AG20443 (cell line): ENCODE measurements at places on chromosomes 5 and 9.

DNA sequence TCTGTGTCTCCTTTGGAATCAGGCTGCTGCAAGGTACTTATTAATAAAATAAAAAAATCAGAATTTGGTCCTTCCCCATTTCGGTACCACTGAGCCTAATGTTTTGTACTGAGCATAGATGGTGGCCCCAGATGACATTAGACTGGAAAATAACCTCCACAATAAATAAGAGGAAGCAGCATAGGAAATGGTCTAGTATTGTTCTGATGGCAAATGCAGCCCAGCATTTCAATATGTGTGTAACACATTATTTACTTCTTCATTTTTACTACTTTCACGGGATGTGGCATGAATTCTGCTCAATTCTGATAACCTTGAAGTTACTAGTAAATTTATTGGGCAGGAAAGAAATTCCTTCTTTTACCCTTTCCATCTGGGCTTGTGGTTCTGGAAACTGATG lies 295.6 kb downstream of the ADGRV1 start:
- DNase-seq: no peak

DNA sequence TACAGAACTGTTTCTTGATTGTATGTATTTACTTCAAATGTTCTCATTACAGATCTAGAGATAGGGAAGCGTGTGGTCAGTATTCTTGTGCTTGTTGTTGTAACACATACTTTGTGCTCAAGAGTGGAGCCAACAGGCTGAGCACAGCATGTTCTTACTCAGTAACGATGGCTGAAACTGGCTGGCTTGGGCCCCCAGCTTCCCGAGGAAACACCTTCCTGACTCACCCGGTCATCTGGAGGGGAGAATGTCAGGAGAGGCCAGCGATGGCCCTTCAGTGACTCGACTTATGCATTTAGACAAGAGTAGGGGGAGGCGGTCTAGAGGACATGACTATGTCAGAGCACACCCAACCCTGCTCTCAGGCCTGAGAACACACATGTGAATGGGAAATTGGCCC lies 25.6 kb downstream of the ZNF474 start:
- peak; percentile 56 for DNase-seq

GRCh38 chr5:130324953-130325671 lies 420.8 kb downstream of the CHSY3 start:
- DNase-seq: no peak

DNA sequence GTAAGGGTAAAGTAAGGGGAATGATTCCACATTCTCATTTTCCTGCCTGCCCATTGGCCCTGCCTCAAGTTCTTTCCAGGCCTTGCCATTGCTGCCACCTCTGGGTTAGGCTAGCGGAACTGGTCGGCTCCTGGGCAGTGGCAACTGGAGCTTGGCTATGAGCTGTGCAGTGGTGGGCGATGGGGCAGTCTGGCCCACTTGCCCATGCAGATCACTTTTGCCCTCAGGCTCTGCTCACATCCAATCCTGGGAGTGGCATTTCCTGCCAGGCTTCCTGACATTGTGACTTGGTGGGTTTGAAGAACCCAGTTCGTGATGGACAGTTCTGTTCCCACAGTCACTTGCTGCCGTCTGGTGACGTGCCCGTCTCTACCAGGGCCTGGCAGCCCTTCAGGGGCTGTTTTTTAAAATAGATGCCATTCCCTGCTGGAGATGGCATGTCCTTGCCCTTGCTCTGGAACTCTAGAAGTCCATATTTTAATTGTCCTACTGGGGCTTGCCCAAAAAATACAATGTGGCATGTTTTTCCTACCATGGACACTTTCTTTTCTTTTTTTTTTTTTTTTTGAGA lies 86.1 kb downstream of the FGF18 start:
- DNase-seq: no peak

DNA sequence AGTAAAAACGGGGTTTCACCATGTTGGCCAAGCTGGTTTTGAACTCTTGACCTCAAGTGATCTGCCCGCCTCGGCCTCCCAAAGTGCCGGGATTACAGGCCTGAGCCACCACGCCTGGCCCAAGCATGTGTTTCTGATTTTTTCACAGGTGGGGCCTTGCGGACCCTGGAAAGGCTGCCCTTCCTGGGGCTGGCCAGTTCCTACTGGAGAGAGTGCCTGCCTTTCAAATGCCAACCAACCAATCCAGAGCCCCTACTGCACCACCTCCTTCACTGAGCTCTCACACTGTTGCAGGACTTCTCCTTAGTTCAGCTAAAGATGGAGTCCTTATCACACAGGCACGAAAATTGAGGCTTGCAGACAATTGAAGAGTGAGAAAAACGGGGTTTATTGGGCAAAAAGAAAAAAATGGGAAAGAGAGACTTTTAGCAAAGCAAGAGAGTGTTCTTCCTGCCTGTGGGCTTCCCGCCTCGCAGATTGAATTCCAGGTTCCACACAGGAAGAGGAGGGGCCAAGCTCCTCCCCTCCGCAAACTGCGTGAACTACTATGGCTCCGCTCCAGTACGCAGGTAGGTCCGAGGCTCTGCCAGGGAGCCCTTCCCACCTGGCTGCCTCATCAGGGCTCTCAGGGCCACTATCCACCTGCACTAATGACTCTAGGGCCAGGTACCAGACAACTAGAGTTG lies 8.3 kb upstream of the CMBL start:
- no peak for DNase-seq

DNA sequence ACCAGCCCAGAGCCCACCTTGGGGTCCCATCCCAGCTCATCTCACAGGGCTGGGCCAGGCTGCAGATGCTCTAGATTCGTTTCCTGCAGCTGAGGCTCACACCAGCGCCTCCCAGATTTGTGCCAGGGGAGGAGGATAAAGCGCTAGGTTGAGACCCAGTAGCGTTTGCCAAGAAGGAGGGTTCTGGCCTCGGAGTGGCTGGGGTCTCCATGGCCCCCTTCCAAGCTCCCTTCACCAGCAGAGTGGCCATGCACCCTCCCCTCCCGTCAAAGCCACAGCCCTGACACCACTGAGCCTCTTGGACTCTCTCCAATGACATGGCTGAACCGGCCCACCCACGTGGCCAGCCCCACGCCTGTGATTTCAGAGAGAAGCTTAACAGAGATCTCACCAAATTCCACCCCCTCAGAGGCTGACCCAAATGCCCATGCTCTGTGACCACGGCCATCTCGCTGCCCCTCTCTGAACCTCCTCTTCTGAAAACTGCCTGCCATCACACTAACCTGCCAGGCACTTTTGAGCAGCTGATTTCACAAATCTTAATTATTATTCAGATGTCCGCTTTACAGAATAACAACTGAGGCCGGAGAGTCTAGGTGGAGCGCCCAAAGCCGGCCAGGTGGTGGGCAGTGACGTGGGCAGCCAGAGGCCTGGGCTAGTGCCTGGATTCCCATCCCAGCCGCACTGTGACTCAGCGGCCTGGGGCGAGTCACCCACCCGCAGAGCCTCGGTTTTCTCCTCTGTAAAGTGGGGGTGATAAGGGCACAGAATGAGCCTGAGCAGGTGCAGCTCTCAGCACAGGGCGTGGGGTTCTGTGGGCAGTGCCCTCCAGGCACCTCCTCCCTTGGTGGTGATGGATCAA lies 155.7 kb downstream of the C9orf50 start:
- DNase-seq: peak; percentile 51

GRCh38 chr9:86903734-86904085 lies 43.6 kb downstream of the GAS1 start:
- DNase-seq: no peak

DNA sequence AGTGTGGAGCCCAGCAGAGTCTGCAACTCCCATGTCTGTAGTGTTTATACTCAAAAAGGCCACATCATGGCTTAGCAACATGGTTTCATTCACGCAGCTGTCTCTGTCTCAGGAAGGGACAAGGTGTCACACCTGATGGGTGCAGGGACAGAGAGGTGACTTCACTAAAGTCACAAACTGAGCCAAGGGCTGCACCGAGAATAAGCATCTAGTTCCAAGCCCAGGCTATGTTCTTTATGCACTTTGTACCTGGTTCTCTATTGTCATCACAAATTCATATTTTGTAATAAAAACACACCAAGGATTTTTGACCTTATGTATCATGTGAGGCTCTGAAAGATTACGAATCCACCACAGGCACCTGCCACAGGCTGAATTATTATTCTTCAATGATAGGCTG lies 64.9 kb upstream of the STK32A start:
- DNase-seq: no peak

- DNase-seq: no peak
Measured at GRCh38 chr9:121279776-121280388, 11.9 kb downstream of the GSN start.

GRCh38 chr9:134895908-134896833 lies 15.6 kb downstream of the FCN2 start:
- DNase-seq: no peak

DNA sequence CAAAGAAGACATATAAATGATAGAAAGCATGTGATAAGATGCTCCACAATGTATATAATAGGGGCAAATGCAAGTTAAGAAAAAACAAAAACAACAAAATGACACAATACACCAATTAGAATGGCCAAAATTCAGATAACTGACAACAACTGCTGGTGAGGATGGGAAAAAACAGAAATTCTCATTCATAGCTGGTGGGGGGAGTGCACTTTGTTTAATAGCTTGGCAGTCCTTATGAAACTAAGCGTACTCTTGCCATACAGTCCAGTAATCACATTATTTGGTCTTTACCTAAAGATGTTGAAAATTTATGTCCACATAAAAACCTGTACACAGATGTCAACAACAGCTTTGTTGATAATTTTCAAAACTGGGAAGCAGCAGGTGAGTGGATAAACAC lies 791.1 kb upstream of the CDH10 start:
- no peak for DNase-seq

GRCh38 chr5:143054480-143054941 lies 284.3 kb downstream of the ARHGAP26 start:
- DNase-seq: no peak

DNA sequence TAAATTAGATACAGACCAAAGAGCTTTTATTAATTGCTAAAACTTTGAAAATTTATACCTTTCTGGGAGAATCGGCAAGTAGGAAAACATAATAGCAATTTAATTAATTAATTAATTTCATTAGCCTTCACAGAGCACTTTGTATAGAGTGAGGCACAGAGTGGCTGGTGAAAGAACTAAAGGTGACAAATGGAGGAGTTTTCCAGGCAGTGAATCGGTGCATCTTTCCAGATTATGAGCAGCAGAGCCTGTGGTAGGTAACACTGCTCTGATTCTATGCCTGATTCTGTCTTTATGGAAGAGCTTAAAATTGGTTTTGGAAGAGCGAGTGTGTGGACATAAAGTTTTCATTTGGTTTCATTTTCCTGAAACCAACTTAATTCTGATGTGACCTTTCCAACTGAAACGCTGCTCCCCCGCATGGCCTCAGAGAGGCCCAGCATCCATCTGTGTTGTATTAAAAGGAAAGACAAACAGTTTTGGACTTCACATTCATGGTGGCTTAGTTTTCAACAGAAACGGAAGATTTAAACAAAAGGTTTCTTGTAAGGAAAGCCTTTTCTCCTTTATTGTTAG lies 188.9 kb upstream of the RPS23 start:
- peak; percentile 55 for DNase-seq
